ENCODE measurements at places on chromosomes 3 and 15.

DNA sequence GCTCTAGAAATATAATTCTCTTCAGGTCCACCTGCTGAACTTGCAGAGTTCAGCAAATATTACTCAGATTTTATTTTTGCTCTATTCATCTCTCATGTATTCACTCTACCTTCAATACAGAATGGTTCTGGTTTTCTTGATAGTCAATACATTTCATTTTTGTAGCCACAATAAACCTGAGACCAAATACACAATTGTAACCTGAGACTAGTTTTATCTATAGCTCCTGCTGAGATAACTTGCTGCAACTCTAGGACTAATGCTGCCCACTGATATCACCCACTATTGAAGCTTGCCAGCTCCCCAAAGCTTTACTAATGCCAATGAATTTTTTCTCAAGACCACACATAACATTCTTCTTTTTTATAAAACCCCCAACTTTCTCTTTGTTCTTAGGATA, 229.3 kb downstream of the NSUN3 start:
- DNase-seq: no peak

DNA sequence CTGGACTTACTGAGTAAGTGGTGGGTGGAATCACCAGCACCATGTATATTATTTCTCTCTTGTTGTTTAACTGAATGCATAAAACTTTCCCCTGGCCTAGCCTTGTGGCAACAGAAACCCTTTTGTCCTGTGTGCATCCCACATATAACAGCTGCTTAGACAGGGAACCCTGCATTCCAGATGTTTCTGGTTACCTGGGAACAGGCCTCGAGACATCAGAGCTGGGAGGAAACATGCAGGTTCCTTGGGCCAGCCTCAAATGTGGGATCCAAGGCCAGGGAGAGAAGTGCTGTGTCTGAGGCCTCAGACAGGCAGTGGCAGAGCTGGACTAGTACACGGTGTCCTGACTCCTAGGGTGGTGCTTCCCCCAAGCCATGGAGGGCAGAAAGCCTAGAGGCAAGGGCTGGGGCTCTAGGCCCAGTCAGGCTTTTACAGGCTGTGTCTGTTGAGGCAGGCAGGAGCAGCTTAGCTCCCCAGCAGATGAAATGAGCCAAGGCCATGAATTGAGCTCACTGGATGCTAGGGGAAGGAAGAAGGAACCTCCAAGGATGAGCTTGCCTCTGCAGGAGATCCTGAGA, 57.7 kb downstream of the ITGA11 start:
- no peak for DNase-seq

GRCh38 chr3:172444821-172445220, 3.4 kb downstream of the GHSR start:
- no peak for DNase-seq

- DNase-seq: no peak
Measured at GRCh38 chr15:95235033-95235432, 1003.7 kb downstream of the MCTP2 start.

GRCh38 chr3:49803465-49804140, 542 bp downstream of the INKA1 start:
- DNase-seq: no peak

- no peak for DNase-seq
Measured at GRCh38 chr15:98909968-98910885, 97.4 kb downstream of the PGPEP1L start.

DNA sequence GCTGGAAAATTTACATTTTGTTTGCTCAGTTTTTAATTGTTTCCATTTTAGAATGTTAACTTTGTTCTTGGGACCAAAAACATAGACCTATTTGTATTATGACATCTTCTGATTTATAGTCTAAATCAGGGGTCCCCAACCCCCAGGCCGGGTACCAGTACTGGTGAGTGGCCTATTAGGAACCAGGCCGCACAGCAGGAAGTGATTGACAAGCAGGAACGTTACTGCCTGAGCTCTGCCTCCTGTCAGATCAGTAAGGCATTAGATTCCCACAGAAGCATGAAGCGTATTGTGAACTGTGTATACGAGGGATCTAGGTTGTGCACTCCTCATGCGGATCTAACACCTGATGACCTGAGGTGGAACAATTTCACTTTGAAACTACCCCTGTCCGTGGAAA, 51.9 kb downstream of the GHSR start:
- no peak for DNase-seq

DNA sequence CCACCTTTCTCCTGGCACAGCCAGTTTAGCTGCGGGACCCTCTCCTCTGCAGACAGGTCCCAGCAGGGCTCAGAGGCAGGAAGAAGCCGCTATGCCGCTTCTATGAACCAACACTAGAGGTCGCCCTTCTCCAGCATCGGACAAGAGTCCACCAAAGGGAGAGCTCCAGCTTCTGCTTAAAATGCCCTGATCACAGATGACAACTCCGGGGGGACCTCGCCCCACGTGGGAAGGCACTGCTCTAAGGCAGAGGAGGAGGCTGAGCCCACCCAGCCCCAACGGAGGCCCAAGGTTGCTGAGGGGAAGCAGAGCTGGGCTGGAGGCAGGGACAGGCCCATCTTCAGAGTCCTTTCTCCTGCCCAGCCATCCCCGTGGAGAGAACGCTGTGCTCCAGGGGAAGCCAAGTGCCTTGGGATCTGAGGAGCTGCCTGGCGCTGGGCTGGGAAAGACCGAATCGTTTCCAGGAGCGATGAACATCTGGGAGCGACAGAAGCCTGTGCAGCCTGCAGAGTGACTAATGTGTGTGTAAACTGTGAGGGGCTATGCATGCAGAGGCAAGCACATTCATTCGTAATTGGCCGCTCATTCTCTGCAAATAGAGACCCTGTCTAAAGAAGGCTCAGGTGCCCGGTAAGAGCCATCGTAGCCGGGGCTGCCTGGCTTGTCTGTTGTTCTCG, 43.5 kb upstream of the BDH1 start:
- DNase-seq: peak; percentile 61

DNA sequence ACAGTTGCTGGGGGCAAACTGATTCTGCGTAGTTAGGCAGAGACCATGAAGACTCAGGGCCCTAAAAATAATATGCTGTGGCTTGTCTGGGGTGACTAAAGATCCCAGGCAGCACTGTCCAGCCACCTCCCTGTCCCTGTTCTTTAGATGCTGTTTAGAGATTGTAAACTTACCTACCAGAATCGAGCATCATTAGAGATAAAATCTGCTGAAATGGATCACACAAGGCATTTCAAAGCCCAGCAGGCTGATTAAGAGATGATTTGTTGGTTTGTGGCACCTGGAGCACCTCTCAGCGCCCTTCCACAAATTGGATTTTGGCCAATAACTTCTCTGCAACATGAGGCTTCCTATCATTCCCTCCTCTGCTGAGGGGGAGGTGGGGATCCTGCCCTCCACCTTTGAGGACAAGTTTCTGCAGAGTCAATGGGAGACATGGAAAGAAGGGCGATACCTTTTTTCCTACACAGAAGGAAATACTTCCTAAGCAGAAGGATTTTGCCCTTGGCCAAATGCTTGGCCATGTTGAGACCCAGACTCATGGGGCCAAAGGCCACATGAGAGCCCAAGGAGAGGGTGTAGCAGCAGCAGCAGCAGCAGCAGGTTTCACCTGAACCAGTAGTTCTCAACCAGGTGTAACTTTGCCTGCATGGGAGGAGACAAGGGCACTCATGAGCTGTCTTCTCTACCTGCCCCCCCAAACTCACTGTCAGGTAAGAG, 37.5 kb downstream of the SEMA5B start:
- no peak for DNase-seq

GRCh38 chr3:86982883-86983282, 8.1 kb downstream of the VGLL3 start:
- no peak for DNase-seq

DNA sequence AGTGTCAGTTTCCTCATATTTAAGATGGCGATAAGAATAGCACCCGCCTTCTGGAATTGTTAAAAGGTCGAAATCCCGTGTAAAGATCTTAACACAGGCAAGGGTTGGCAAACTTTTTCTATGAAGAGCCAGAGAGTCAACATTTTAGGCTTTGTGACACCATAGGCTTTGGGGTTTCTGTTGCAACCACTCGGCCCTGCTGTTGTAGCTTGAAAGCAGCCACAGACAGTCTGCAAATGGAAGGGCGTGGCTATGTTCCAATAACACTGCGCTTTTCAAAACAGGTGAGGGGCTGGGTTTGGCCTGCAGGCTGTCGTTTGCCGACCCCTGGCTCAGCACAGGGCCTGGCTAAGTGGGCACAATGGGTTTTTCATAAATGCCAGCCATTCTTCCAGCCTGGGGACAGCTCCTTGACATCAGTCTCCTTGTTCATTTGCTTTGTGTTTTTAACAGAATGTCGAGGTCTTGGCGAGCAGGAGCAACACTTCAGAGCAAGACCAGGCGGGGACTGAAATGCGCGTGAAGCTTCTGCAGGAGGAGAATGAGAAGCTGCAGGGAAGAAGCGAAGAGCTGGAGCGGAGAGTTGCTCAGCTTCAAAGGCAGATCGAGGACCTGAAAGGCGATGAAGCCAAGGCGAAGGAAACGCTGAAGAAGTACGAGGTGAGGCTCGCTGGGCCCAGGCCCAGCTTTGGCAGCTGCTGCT, 75.2 kb upstream of the MYZAP start:
- DNase-seq: no peak

GRCh38 chr3:124144035-124144814, 152.3 kb upstream of the ROPN1 start:
- no peak for DNase-seq

DNA sequence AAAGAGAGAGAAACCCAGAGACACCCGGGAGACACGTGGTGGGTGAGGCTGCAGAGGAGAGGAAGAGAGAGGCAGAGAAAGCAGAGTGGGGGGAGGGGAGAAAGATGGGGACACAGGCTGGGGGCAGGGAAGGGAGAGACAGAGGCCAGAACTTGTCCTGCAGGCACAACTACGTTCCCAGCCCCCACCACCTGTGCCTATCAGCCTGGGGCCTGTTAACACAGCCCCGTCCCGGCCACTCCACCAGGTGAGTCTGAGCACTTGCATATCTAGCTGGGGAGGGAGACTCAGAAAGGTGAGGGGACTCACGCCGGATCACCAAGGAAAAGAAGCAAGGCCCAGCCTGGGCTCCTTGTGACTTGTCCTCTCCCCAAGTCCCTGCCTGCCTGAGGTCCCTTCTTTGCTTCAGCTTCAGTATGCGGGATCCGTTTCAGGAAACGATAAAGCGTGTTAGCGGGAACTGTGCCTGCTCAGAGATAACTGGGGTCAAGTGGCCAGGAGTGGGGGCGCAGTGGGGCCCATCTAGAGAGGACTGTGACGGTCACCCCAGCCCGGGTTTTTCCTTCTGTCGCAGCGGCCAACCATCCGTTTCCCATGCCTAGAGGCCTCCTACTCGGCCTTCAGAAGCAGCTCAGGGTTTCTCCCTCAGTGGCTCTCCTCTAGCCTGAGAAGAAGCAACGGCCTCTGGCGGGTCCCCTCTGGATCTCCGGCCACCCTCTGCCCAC, 10.3 kb downstream of the LINGO1 start:
- DNase-seq: no peak

DNA sequence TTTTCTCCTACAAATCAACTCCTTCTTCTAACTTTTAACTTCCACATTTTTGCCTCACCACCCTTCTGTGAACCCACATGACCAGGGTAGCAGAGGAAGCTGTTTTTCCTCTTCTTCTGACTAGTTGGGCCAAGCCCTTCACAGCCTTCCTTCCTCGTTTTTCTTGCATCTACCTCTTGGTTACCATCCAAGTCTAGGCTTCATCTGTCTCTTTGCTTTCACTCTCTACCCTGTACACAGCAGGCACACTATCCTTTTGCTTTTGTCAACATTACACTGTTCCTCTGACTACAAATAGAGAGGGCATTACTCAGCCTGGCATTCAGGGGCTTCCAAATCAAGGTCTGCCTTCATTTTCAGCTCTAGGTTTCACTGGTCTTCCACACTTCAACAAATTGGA, 22.0 kb downstream of the SLC9A9 start:
- no peak for DNase-seq

- no peak for DNase-seq
Measured at GRCh38 chr3:24145481-24145880, 200.4 kb downstream of the NR1D2 start.

GRCh38 chr3:123379041-123379830, 69.7 kb downstream of the ADCY5 start:
- DNase-seq: no peak

- DNase-seq: no peak
Measured at GRCh38 chr3:182936239-182936917, 44.0 kb downstream of the DCUN1D1 start.

DNA sequence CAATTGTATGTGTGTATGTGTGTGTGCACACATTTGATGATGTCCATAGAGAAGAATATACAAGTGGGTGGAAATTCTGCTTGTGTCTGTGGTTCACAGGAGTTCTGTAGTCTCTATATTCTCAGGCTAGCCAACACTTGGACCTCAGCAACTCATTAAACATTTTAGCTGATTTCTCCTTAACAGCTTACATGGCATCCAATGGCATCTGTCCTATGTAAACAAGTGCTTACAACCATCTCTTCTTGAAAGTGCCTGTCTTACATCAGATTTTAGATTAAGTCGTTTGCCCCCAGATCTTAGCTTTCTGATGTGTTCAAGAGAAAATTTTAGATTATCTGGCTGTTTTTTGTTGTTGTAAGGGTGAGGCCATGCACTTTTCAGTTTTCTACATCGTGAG, 29.0 kb downstream of the ZNF662 start:
- no peak for DNase-seq

- DNase-seq: no peak
Measured at GRCh38 chr15:51328926-51329325, 9.5 kb downstream of the CYP19A1 start.

DNA sequence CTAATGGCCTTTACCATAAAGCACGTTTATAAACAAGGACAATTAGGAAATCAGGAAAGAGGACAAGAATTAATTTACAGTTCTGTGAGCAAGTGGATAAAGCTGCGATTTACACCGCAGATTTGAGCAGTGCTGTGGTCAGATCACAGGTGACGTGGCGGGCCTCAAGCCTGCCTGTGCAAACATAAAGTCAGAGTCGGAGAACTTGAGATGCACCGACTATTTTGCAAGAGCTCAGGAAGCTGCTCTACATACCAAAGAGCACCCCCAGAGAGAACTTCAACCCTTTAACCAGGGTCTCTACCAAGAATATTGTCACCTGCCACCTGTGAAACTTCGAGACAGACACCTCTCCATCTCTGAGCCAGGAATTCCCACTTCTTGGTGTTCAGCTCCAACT, 35.7 kb downstream of the MECOM start:
- no peak for DNase-seq

DNA sequence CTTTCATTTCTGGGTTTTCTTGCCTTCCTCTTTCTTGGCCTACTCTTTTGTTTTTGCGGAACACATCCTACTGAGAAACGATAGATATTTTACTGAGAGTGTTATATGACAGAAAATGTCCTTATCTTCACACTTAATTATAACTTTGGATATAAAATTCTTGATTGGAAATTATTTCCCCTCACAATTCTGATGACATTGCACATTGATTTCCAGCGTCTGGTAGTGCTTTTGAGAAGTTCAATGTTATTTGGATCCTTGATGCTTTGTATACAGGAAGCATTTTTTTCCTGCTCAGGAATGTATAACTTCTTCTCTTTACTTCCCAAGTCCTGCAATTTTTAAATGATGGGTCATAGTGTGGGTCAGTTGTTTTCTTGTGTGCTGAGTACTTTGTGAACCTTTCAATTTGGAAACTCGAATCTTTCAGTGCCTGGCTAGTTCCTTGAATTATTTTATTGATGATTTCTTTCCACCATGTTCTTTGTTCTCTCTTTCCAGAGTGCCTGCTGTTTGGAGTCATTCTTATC, 183.9 kb downstream of the PDCD6IP start:
- DNase-seq: no peak

GRCh38 chr15:32859251-32859650, 141.4 kb downstream of the GREM1 start:
- DNase-seq: no peak

GRCh38 chr3:108292905-108293328, 3.4 kb upstream of the HHLA2 start:
- no peak for DNase-seq

GRCh38 chr3:161890147-161890625, 393.6 kb downstream of the OTOL1 start:
- DNase-seq: no peak

Measured in stimulated activated CD4-positive, alpha-beta T cell treated with anti-CD3 and anti-CD28 coated beads, TNF-alpha, amount 100 ng/mL, for 4 hours (primary cell).